Activated CD8-positive, alpha-beta memory T cell treated with anti-CD3 and anti-CD28 coated beads for 48 hours (primary cell): ENCODE measurements at places on chromosomes 11 and 22.

GRCh38 chr11:61762798-61763197, 10.4 kb downstream of the MYRF start:
- DNase-seq, result no peak

GRCh38 chr11:119847853-119848252, 118.9 kb upstream of the NECTIN1 start:
- no peak for DNase-seq

DNA sequence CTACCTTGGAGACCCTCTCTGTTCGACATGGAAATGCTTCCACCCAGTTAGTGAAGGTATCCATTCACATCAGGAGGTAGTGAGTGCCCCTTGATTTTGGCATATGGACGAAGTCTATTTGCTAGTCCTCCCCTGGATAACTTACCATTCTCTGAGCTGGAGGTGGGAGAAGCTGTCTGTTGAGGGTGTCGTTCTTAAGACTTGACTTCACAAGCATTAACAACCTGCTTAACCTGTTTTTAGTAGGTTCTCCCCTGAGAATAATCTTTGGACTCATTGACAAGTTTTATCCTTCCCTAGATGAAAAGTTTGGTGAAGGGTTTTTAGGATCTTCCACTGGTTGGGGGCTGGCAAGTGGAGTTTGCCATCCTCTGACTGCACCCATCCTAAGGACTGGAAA, 1053.8 kb upstream of the CNTN5 start:
- DNase-seq, result no peak

GRCh38 chr11:119907122-119907851, 178.3 kb upstream of the NECTIN1 start:
- no peak for DNase-seq

GRCh38 chr11:74520316-74520715, 26.8 kb upstream of the LIPT2 start:
- DNase-seq, result no peak

DNA sequence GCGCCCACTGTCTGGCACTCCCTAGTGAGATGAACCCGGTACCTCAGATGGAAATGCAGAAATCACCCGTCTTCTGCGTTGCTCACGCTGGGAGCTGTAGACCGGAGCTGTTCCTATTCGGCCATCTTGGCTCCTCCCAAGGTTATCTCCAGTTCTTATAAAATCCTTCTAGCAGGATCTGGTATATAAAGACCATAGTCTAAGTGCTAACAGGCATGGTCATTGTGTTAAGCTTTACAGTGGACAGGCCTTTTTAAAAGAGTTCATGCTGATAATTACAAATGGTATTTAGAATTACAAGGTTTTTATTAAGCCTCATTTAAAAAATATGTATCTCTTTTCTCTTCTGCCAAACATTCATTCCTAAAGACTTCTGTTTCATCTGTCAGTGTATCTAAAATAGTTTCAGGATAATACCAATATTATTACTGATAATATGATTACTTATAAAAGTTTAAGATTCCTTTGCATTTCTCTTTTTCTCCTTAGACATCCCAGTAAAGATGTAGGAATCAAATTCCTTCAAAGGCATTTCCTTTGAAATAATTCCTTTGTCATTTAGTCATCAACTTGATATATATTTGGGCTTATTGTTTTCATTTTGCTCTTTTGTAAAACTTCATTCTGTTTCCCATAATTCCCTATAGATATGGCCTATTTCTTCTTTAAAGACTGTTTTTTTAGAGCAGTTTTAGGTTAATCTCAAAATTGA, 20.7 kb downstream of the DDX10 start:
- no peak for DNase-seq

DNA sequence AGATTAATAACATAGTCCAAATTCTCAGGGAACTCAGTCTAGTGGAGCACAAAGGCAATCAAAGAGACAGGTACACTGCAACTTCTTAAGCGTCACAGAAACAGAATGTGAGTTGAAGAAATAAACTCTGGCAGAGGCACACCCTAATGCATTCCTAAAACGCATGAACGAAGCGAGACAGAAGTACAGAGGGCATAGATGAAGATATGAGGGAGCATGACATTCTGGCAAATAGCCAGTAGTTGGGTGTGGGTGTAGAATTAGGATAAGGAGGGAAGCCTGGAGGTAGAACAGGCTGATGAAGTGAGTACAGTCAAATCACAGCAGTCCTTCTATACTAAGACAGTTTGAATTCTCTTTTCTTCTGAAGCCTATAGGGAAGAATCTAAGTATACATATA, 838.7 kb upstream of the API5 start:
- no peak for DNase-seq

DNA sequence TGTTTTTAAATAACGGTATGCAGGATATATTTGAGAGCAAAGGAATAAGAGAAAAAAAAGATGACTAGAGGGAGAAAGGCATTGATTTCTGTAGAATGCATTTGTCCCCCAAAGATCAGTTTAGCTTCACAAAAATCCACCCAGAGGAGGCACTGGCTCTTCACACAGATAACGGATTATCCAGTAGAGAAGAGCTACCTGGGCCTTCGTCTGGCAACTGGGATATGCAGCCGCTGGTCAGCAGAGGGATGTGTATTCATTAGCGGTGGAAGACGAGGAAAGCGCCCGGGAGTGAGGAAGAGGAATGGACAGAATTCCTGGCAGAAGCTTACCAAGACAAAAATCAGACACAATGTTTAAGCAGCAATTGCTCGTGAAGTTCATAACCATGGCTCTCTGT, 5.6 kb upstream of the WT1 start:
- DNase-seq, result no peak

DNA sequence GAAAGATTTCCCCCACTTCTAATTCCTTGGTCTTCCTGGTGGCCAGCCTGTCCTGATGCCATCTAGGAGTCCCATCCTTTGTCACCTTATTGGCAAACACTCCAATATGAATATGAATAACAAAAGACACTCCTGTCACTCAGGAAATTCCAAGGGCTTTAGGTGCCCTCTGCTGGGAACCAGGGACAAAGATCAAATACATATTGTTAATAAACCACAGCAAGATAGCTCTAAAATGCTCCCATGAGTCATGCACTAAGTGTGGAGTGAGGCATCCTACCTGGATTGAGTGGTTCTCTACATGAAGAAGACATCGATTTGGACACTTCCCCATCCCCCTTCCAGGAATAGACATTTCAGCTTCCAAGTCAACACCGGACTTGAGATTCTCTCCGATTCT, 823.6 kb downstream of the TBC1D22A start:
- DNase-seq, result no peak

- no peak for DNase-seq
Observed at GRCh38 chr11:16412525-16413172, 56.3 kb upstream of the SOX6 start.

DNA sequence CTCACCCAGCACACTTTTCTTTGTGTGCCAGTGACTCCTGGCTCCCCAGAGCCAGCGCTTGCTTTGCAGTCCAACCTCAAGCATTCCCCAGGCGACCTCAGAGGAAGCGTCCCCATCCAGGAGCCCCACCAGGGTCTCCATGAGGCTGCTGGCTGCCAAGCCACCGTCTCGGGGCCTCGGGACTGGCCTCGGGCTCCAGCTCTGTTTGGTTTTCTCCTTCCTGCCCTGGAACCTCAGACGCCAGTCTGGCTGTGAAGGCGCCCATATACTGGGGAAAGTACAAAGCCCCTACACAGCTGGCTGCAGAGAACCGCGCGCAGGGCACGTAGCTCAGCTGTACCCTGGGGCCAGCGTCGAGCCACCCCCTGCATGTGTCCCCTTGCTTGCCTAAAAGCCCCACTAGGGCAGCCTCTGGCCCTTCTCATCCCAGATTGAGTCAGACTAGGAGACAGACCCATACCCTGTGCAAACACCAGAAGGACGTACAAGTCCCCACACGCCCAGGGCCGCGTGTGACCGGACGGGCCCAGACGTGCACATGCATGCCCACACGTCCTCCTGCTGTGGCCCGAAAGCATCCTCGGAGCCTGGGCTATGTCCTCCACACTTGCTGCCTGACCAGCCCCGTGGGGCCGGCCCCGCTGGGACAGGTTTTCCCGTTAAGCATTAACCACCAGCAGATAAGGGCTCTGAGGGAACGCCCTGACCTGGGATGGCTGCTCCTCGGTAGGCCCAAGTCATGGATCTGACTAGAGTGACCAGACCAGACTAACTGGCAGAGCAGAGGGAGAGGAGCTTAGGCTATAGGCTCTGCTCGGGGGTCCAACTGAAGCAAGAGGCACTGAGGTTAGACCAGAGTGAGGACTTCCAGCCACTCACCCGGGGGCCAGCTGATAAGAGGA, 4.2 kb upstream of the SYT8 start:
- no peak for DNase-seq

GRCh38 chr11:2511421-2512369, 66.9 kb downstream of the KCNQ1 start:
- no peak for DNase-seq

- DNase-seq, result no peak
Observed at GRCh38 chr11:2315395-2316168, 13.8 kb downstream of the TSPAN32 start.

DNA sequence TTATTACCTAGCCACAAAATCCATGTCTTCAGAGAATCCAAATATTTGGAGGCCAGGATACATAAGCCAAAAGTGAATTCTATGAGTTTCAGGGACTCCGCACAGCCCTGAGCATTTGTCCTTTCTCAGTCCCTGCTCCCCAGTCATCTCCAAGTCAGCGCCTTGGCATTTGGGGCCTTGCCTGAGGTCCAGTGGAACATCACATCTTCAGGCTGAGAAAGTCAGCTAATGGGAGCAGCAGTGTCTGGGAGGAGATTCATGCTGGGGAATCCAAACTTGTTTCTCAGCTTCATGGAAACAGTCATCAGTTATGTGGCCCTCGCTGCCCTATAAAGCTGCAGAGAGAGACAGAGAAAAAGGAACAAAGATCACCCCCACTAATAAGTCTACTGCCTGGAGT, 70.9 kb downstream of the BARX2 start:
- no peak for DNase-seq

DNA sequence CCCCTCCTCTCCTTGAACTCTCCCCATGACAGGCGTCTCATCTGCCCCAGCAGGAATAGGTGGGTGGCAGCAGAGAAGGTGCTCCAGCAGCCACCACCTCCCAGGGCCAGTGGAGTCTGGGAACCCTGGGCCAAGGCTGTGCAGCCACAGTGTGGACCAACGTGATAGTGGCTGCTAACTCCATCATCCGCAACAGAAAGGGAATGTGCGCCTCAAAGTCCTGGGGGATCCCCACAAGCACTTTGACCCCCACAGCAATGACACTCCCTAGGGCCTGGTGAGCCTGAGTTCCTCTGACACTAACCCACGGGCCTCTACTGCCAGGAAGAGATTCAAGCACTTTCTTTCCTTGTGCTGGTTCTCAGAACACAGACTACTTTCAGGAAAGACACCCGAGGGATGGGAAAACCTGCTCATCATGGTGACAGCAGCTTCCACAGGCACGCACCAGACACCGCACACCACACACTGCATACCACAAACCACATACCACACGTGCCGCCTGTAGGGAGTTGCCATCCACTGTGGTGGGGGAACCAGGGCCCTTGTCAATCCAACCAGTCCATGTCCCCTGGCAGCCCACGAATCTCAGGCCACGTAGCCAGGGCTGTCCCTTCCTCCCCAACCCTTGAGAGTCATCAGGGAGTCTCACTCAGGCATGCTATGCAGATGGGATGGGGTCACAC, 3.4 kb upstream of the SLC25A1 start:
- no peak for DNase-seq

DNA sequence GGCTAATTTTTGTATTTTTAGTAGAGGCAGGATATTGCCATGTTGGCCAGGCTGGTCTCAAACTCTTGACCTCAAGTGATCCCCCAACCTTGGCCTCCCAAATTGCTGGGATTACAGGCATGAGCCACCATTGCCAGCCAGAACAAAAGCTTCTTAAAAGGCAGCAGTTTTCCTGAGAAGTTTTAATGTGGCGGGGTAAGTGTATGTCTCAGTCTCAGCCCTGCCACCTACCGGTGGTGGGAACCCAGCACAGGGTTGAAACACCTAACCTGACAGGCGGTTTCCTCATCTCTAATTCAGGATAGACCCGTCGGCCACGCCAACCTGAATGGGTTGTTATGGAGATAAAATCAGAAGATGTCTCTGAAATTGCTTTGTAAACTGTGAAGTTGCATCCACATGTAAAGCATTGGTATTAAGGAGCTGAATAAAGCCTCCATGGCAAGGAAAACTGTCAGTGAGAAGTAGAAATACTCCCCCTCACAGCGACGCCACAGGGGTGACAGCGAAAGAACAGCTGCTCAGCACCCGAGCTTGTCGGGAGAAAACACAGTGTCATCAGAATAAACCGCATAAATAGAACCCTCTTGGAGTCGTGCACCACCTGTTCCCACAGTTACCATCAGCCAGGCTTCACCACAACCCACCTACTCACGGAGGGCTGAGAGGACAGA, 165.9 kb upstream of the NCAM1 start:
- DNase-seq, result no peak

DNA sequence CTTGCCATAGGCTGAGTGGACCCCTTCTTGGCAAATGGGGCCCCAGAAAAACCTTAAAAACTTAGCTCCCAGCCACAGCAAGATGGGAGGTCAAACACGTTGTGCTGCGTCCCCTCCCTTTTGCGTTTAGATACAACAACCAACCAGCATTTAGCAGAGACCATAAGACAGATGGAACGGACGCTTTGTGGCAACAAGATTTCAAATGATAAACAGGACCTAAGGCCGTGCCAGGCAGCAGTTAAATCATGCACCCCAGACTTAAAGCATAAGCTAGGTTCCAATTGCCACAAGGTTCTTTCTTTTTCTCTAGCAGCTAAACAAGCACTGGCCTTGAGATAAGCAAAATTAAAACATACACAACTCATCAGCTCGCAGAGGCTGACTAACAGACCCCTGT, 39.4 kb upstream of the NTM start:
- DNase-seq, result no peak

- no peak for DNase-seq
Observed at GRCh38 chr11:135031205-135031989, 619.4 kb upstream of the B3GAT1 start.

- DNase-seq, result no peak
Observed at GRCh38 chr22:18965526-18966421, 29.7 kb upstream of the PRODH start.

GRCh38 chr11:37727371-37727770, 1129.3 kb upstream of the RAG2 start:
- no peak for DNase-seq

- no peak for DNase-seq
Observed at GRCh38 chr11:126738295-126739031, 262.1 kb downstream of the KIRREL3 start.

DNA sequence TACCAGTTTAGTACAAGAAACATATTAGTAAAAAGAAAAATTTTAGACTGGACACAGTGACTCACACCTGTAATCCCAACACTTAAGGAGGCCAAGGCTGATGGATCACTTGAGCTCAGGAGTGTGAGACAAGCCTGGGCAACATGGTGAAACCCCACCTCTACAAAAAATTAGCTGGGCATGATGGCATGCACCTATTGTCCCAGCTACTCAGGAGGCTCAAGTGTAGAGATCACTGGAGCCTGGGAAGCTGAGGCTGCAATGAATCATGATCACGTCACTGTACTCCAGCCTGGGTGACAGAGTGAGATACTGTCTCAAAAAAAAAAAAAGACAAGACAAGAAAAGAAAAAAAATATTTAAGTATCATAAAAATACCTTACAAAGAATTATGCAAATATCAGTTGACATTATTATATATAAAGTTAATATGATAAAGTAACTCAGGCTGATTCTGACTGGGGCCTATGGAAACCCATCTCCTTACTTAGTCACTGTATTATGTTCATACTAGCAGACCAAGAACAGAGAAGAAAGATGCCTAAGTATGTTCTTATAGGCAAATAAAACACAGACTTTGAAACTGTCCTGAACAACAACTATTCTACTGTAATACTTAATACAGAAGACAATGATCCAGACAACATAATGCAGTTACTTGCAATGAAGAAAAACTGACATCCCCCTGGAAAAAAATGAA, 27.3 kb downstream of the FAM168A start:
- DNase-seq, result no peak
